ENCODE measurements at places on chromosomes 7 and 10.

GRCh38 chr7:67599331-67600062, 602.9 kb downstream of the TYW1 start:
- DNase-seq: no peak

- no peak for DNase-seq
Measured at GRCh38 chr7:27101171-27101956, 1.1 kb downstream of the HOXA2 start.

DNA sequence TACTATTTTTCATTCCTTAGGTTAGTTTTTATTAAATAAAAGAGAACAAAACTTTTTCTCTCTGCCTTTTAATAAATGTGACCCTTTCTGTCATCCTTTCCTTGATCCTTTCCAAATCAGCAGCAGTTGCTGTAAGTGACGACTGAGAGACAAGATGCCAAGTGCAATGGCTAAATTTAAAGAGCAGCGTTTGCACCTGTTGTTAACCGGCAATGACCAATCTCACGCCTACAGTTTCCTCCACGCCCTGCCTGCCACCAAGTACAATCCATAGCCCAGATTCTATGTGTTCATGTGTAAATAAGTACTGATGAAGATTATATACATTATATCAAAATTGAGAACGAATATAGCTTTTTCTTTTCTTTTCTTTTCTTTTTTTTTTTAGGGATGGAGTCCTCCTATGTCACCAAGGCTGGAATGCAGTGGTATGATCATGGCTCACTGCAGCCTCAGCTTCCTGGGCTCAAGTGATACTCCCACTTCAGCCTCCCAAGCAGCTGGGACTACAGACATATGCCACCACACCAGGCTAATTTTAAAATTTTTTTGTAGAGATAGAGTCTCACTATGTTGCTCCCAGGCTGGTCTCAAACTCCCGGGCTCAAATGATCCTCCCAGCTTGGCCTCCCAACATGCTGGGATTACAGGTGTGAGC, 6.5 kb upstream of the MCU start:
- DNase-seq: no peak

GRCh38 chr7:126791306-126791705, 461.4 kb downstream of the GRM8 start:
- DNase-seq: no peak

GRCh38 chr7:131284702-131285419, 42.8 kb upstream of the MKLN1 start:
- DNase-seq: no peak

GRCh38 chr7:26626156-26626555, 238.2 kb downstream of the SKAP2 start:
- DNase-seq: no peak

GRCh38 chr7:142854372-142855113, at the start of gene EPHB6:
EPHB6 (plus strand) TSS chr7:142855076; CDS start chr7:142863228, 8,152 bp downstream.
- no peak for DNase-seq

DNA sequence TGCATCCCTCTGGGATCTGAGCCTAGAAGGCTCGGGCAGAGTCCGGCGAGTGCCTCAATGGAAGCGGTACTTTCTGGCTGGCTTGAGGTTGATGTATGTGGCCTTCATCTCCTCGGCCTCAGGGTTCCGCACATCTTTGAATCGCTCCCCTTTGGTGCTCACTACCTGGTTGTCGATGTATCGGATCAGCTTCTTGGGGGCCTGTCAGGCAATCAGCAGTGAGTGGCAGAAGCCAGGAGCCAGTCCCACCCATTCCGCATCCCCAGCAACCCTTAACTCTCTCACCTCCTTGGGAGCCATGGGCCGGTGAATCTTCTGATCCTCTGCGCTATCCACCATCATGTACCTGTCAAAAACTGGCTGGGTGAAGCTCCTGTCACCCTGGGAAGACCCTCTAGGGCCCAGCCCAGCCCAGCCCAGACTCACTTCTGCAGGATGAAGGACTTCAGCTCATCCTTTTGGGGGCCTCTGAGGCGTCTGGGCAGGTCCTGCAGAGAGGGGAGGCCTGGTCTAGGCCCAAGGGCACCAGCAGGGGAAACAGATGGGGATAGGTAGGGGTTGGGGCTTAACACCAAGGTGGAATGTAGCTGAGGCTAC, 2.8 kb downstream of the FBXL15 start:
- no peak for DNase-seq

DNA sequence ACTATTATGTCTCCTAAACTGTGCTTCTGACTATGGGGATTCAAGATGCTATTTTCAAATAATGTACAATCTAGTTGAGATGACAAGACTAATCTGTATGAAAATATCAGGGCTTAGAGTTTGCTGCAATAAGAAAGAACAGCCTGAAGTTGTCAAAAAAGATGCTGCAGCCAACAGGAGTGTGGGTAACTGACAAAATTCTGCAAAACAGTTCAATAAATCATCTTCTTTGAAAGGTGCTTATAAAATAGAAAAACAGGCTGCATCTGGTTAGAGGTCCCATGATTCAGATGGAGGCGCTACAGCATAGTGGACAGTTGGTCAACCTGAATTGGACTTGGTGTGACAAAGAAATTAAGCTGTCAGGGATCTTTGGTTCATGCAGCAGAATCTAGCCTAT, 511.0 kb downstream of the XPNPEP1 start:
- no peak for DNase-seq

DNA sequence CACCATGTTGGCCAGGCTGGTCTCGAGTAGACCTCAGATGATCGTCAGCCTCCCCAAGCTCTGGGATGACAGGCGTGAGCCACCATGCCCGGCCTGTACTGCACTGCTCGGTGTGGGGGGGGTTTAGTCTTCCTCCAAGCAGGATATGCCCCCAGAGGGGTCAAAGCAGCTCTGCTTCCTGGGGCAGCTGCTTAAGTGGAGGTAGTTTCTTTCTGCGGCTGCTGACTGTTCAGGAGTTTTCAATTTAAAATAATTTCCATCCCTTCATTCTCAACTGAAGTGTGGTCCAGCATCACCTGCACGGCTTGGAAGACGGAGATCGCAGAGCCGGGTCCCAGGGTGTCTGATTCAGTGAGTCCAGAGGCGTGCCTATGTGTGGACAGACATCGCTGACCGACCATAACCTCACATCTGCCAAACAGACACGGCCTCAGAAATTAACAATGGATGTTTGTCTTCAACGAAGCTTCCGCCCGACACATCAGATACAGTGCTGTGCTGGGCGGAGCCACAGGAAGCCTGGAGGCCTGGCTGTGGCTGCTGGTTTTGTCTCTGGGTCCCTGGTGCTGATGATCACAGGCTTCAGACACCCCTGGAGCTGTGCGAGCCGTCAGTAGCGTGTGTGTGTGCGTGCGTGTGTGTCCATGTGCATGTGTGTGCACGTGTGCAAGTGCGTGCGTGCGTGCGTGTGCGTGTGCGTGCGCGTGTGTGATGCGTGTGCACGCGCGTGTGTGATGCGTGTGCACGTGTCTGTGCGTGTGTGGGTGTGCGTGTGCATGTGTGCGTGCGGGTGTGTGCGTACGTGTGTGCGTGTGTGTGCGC, 226.5 kb upstream of the PITRM1 start:
- DNase-seq: no peak

DNA sequence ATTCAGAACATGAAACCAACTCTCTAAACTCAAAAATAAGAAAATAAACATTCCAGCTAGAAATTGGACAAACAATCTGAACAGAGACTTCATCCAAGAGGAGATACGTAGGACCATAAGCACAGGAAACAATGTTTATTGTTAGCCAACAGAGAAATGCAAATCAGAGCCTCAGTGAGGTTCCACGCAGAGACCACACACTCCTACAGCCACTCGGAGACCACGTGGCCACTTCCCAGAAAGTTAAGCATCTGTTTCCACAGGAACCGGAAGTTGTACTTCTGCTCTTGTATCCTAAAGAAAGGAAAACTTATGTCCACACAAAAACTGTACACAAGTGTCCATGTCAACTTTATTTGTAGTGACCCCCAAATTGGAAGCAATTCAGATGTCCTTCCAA, 214.8 kb downstream of the MGMT start:
- DNase-seq: no peak

- no peak for DNase-seq
Measured at GRCh38 chr10:2246747-2247146, 509.4 kb upstream of the ADARB2 start.

DNA sequence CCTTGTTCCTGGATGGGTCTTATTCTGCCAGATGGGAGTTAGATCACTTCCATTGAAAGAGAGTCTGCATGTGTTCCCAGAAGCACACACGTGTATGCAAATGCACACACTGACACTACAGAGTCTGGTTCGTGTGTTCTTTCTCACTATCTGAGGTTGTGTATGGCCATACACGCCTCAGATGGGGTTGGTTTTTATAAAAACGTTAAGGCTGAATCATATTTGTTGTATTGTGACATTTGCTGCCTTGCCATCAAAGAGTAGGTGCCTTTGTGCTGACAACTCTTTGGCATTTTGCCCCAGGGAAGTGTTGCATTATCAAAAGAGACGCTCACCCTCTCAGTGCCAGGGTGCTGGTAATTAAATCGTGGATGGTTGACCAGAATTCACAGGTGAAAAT, 37.7 kb upstream of the HDAC9 start:
- no peak for DNase-seq

DNA sequence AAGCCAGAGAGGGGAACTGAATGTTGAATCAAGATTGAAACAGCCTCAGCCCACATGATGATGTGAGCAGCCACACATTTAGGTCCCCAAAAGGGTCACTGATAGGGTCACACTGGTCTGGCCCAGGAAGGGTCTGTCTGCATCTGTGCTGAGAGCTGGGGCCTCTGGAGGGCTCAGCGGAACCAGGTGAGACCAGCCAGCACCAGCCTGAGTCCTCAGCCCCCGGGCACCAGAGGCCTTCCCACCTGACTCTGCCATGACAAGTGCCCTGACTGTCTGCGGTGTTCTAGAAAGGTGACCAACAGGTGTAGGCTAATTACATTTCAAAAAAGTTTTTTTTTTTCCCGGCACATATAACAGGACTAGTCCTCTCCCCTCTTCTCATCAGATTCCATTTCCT, 76.2 kb downstream of the WDR11 start:
- DNase-seq: no peak

GRCh38 chr7:82057476-82057875, 287.6 kb upstream of the HGF start:
- DNase-seq: no peak

- DNase-seq: no peak
Measured at GRCh38 chr10:132932461-132933307, 9.7 kb downstream of the CFAP46 start.

DNA sequence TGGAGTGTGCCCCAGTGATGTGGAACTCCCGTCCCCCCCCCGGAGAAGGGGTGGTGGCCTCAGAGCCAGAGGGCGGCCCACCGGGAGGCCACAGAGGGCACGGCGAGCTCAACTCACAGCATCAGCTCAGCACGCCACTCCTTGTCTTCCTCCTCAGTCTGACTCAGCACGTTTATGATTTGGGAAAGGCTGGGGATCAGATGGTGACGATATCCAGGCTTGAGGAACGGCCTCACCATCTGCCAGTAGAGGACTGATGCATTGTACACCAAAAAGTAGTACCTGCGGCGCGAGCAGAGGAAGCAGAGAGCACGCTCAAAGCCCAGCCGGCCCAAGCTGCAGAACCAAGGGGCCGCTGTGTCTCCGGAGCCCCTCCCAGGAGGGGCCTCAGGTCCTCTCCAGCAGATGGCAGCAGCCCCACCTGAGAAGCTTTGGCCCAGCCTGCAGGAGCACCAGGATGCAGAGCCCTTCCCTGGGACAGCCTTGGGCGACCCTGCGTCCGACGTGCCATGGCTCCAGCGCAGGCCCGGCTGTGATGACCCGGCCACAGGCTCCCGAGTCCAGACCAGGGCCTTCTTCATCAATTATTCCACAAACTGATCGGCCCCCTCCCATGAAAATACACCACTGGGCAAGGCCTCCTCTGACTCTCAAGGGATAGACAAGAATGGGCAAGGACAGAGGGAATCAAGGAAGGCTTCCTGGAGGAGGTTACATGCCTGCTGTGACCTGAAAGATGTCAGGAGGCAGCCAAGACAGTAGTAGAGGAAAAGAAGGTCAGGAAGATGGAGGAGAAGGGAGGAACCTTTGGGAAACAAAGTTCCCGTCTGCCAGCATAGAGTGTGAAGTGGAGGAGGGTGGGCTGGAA, 3.7 kb downstream of the CFAP46 start:
- no peak for DNase-seq

GRCh38 chr7:38105874-38106483, 72.1 kb upstream of the STARD3NL start:
- DNase-seq: peak; percentile 14

DNA sequence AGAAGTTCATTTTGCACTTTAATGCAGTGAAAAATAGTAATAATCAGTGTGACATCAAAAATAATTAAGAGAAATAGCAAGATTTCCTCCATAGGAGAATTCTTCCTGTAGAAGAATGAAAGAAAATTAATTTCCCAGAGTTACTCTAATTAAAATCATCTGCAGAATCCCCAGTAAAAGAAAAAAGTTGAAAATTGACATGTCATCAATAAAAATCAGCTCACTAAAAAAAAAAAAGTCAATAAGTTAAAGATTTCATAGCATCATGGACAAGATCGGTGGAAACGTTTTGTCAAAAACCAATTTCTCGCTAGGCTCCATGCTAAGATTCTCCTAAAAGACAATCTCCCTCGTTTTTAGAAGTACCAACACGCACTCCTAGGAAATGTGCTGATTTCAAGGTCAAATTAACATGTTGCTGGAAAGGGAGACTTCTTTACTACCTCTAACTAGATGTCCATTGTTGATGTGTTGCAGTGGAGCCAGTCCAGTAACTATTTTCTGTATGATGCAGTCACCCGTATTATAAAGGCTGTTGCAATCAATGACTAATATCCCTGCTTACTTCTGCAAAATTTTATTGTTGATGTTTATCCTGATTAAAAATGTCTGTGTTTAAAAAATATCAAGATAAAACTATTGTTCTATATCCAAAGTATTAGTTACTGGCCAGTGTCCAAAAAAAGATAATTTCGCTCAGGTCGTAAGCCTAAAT, 591.9 kb upstream of the MGMT start:
- no peak for DNase-seq

DNA sequence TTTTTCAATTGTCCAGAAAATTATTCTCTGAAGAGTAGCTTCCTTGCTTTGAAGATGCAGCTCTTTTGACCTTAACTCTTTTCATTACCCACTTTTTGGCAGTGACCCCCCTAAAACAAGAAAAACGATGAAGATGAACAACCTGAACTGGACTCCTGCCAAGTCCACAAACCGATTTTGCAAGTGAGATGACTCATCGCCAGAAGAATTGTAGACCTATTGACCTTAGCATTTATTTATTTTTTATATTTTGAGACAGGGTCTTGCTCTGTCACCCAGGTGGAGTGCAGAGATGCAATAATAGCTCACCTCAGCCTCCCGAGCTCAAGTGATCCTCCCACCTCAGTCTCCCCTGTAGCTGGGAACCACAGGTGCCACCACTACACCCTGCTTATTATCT, 859.2 kb downstream of the GATA3 start:
- no peak for DNase-seq

Measured in fibroblast of skin of left quadriceps (primary cell).